ENCODE measurements at places on chromosomes 11 and 22.

GRCh38 chr22:38142606-38143005 lies 32.1 kb upstream of the BAIAP2L2 start:
- DNase-seq: no peak

DNA sequence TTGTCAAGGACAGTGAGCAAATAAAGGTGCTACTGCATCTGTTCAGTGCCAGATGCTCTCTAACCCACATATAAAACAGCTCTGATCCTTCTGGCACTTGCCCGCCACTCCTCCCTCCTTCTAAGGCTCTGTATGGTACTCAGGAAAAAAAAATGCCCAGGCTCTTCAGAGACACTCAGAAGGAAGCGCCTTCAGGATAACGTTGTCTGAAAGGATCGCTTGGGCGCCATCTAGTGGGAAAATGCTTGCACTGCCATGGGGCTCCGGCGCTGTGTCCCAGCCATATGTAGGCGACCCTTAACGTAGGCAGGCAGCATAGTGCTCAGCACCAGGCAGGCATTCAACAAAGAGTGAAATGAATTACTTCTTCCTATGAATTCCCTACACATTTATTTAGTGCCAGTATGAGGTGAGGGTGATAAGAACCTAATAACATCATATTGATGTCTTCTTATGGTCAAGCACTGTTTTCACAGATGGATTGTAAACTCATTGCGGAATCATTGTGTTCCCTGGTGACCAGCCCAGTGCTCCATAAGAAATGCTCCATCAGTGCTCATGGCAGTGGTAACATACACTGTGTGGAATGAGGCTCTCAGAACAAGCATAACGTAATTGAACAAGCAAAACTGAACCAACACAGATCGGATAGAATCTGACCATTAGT lies 39.6 kb downstream of the PAMR1 start:
- no peak for DNase-seq

GRCh38 chr11:63660972-63661371 lies 10.2 kb downstream of the ATL3 start:
- no peak for DNase-seq

GRCh38 chr11:104928811-104929210 lies 30.6 kb upstream of the CASP12 start:
- no peak for DNase-seq

DNA sequence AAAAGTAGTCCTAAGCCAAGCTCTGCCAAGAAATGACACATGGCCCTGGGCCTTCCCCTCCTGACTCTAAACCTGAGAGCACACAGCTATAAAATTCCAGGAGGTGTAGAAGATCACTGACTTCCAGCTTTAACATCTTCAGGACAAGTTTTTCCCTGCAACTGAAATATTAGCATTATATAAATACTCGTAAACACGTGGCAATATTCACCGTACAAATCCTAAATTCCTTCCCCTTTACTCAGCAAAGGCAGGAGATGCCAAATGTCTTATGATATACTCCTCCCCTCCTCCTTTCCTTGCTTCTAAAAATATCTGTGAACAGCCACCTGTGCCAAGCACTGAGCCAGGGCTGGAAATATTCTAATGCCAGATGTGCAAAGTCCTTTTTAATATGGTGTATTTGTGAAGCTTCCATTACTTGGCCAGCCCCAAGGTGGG lies 194.0 kb downstream of the LARGE1 start:
- no peak for DNase-seq

DNA sequence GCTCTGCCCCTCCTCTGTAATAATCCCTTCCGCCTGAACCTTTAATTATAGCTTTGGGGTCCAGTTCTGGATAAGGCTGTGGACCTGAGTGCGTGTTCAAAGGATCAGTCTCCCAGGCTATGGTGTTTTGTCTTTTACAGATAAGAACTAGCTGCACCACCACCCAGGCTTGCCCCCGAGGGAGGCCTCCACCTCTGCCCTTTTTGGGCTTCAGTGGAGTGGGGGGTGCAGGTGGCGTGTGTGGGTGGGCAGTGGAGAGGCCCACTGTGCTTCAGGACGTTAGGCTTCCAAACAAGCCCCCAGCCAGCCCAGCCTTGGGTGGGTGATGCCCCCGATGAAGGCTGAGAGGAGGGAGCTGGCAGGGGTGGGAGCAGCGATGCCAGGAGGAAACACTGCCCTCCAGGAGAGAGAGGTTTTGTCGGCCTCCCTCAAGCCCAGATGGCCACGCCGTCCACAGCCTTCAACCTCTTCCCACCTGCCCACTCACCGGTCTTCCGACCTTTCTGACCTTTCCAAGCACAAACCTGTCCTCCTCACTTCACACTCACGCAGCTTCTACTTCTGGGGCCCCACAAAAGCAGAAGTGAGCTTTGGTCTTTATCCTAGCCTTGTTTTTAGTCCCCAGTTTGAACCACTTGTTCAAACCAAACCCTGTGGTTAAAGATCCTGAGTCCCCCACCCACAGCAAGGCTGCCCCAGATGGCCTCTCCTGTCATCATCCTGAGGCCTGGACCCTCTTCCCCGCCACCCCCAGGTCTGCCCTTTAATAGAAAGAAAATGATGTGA lies 20.4 kb downstream of the PSMD13 start:
- DNase-seq: no peak

DNA sequence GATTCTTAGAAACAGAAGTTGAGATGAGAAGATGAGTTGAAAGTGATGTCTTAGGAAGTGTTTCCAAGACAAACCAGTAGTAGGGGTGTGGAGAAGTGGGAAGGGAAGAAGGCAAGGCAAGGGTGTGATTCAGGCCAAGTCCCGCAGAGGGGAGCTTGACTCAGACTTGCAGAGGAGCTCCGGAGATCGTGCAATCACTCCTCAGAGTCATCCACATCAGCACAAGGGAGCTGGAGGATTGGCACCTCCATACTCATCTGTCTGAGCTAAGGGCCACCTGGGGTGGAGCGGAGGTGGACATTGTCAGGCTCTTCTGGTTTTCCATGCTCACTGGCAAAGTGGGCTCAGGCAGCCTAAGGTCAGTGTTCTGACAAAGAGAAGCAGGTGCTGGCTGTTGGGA lies 44.4 kb downstream of the CHRDL2 start:
- no peak for DNase-seq

- DNase-seq: no peak
Measured at GRCh38 chr11:26571861-26572654, at the start of gene MUC15. Gene MUC15, minus strand, starts transcription at chr11:26572263. Its CDS starts 5,169 bp downstream, at chr11:26567094.

- DNase-seq: no peak
Measured at GRCh38 chr22:19998232-19998951, 18.2 kb downstream of the ARVCF start.

GRCh38 chr11:78656327-78656726 lies 81.7 kb upstream of the NARS2 start:
- DNase-seq: no peak

- no peak for DNase-seq
Measured at GRCh38 chr11:18580113-18580766, 8.3 kb downstream of the UEVLD start.

DNA sequence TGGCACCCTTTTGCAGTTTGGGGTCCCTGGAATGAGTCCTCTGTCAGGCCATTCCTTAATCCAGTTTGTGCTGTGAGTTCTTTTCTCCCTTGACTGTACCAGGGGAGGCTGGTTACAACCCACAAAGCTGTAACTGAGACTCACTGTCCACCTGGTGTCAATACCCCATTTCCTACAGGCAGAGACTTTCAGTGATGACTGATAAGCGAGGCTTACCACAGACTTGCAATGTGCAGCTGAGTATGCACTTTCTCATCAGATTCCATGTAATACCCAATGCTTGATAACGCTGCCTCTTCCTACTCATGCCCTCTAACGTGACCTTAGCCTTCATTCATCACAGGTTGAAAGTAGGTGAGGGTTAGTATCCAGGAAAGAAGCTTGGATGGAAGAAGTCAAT lies 120.1 kb downstream of the INSC start:
- no peak for DNase-seq

DNA sequence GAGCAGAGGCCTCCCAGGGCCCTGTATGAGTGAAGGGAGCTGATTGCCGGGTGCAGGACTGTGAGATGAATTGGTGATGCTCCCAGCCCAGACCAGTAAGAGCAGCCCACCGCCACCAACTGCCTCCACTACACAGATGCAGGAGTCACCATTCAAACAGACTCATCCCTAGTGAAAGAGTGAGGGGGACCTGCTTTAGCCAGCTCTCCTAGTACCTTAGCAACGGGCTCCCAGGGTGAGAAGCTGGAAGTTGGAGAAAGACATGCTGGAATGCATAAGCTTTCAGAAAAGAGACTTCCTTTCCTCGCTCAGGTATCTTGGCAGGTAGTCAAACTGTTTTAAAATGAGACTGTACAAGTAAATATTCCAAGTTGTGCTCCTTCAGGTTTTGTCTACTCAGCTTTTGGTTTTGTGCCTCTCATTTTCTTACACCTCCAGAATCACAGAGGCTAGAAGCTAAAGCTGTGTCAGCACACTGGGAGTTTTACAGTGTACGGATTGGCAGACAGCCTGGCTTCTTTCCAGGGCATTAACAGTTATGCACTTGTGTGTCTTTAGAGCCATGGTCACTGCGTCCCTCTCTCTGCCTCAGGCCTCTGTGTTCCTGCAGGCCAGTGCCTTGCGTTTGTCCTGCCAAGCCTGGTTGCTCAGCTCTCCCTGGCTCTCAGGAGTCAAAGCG lies 146.2 kb downstream of the ATXN10 start:
- no peak for DNase-seq

DNA sequence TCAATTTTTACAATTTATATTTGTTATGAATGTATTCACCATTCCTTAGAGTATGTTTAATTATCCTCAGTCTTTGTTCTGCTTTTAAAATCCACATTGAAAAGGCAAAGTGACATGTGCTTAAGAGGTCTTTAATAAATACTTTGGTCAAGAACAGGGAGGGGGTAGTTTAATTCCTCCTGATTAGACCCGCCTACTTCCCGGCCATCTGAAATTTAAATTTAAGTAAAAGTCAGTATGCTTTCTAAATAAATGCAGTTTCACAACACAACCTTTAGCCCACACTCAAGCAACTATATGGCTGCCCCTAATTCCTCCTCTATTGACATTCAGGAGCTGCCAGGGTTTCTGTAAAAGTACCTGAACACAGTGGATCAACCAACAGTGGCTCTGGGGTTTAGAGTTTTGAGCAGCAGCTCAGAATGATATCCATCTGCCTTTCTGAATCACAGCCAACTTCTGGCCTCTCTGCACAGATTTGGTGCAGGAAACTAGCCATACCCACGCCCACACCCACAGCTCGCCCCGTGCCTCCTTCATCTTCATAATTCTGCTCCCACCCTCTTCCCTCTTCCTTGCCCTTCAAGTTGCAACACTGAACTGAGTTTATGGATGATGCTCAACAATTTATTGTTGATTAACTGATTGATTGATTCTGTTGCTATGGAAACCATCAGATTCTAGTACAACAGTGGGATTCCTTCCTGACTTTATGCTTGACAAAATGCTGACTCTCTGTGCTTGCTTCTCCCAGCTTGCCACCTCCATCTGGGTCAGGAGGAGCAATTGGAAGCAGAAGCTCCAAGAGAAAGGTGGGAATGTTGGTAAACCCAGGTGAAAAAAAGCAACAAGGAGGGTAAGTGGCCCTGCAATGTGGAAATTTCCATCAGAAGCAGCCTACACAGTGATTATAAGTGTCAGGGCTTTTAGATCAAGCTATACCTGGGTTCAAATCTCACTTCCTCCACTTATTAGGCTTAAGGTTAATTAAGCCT lies 70.8 kb downstream of the PANX1 start:
- no peak for DNase-seq

DNA sequence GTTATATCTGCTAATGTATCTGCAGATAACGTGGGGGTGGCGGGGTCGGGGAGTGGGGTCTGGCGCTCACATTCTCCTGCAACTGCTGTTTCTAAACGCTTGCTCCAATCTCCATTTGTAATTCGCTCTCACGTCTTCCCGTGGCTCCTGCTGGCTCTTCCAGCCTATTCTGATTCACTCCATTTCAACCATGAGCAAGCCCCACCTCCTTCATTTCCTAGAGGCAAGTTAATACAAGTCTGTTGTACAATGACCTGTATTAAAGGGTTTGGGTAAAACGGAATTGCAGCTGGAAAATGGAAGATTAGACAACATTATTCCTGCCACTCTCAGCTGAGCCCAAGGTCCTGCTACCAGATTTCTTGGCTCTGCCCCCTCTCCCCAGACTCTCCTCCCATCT lies 132.3 kb downstream of the CSNK2A3 start:
- no peak for DNase-seq

DNA sequence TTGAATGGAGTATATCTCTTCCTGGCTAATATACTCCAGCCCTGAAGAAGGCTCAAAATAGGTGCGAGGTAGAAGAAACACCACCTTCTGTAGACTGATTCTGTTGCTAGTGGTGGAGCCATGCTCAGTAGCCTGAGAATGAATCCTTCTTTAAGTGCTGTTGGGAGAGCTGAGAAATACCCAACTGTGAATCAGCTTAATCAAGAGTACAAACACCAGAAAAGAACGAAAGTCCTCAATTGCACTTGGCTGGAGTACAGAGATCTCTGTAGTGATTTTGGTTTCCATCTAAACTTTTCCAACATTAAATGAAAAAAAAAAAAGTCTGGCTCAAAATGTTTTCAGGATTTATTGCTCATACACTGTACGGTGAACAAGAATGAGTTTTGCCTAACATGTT lies 619.1 kb downstream of the METTL15 start:
- no peak for DNase-seq

DNA sequence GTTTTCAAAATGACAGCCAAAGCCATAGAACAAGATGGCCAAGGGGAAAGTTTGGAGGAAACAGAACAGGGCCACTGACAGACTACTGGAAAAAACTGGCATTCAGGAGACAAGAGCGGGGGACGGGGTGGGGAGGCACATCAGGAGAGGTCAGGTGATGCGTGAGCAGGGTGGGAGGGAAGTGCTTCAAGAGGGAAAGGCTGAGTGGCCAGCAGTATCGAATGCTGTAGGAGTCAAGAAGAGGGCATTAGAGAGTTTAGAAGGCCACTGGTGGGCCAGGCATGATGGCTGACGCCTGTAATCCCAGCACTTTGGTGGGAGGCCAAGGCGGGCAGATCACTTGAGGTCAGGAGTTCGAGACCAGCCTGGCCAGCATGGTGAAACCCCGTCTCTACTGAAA lies 8.2 kb downstream of the GTPBP1 start:
- DNase-seq: no peak

- no peak for DNase-seq
Measured at GRCh38 chr11:129264114-129264513, 72.0 kb upstream of the ARHGAP32 start.

GRCh38 chr11:4825132-4825531 lies 4.0 kb downstream of the OR51F2 start:
- DNase-seq: no peak

GRCh38 chr11:134794192-134794591 lies 382.1 kb upstream of the B3GAT1 start:
- DNase-seq: no peak

GRCh38 chr11:46315783-46316563 lies 31.3 kb upstream of the DGKZ start:
- DNase-seq: no peak
